ENCODE measurements at places on chromosomes 12 and 14.
A peak's percentile ranks its signal among the peaks of the same experiment; 100 is the strongest.

- DNase-seq, result no peak
These were observed 7.2 kb downstream of the EEA1 start for GRCh38 chr12:92921877-92922276.

DNA sequence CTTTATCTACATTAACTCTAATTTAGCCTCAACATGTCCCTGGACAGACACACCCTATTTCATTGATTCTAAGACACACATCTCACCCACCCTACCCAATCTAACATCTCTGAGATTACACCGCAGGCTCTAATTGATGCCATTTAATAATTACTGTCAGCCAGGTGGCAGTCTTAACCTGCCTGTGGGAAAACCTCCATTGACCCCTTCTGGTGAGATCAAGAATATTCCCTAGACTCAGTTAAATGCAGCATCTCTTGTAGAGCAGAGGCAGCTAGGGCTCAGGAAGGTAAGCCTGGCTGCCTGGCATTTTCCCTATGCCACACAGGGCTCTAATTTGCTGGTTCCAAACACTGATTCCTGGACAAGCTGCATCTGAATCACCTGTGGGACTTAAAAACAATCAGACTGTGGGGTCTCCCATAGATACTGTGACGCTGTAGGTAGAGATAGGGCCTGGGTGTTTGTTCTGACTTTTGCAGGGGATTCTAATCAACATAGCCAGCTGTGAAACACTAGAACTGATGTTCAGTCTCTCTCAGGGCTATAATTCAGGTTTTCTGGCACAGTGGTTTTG lies 14.3 kb downstream of the MCRS1 start:
- peak; percentile 70 for DNase-seq

GRCh38 chr14:25046301-25046943 lies 3.5 kb downstream of the STXBP6 start:
- DNase-seq, result no peak

DNA sequence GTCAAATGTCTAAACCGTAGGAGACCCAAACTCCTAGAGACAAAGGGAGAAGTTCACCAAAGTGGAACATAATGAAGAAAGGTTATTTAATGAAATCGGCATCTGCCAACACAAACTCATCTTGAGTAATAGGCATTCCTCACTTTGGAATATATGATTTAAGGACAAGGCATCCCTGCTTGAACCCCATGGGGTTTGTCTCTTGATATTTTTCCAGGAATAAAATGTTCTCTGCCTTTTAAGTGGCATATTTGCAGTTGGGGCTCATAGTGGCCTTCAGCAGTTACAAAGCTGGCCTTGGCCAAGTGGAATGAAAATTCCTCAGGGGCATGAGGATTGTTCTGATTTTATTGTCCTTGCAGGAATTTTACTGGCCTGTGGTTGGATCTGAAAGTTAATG lies 7.1 kb downstream of the POP5 start:
- DNase-seq, result no peak

DNA sequence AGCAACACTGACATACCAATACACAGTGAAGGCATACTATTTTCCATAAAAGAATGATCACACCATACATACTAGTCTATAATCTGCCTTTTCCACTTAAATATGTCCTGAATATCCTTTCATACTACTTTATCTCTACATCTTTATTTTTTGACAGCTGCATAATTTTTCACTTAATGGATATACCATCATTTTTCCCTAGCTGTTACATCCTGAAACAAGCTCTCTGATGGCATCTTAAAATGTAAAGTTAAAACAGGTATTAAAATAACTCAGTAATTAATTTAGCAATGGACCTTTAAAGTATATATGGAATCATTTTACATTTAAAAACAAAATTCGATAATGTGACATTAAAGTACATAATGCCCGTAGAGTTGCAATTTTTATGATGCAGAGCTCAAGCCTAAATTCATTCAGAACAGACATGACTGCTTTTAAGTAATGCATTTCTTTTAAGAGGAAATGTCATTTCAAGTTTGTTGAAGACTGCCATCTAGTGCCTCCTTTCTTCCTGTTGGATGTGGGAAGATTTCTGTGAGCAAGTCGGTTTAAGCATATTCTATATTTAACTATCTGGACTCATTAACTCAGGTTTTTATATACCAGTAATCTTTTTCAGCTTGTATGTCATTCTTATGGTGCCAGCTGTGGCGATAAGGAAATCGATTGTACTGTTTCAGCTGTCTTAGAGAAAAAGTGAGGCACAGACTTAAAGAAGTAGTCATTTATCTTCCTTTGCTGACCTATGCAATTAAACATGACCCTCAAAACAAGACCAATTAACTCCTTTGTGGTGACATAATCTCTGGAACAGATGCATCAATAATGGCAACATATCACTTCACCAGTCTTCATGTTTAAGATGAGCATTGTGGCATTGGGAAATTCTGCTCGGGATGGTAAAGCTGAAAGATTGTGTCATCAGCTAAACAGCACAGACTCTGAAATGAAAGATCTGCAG lies 20.3 kb downstream of the PRICKLE1 start:
- DNase-seq, result peak; percentile 65

GRCh38 chr12:65911321-65911720 lies 87.0 kb downstream of the HMGA2 start:
- peak; percentile 74 for DNase-seq

- DNase-seq, result peak; percentile 48
These were observed 39.8 kb downstream of the FNTB start for GRCh38 chr14:65026526-65026925.

DNA sequence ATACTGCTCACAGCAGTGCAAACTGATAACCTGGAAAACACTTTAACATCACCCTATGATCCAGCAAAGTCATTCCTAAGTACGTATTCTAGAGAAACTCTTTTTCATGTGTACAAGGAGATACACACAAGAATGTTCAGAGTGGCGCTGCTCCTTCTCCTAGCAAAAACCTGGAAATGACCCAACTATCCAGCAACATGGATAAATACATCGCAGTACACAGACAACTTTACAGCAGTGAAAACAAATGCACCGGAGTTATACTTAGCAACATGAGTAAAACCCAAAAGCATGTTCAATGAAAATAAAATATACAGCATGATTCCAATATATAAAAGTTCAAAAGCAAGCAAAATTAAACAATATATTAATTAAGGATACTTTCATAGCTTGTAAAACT lies 18.7 kb downstream of the SART3 start:
- no peak for DNase-seq

DNA sequence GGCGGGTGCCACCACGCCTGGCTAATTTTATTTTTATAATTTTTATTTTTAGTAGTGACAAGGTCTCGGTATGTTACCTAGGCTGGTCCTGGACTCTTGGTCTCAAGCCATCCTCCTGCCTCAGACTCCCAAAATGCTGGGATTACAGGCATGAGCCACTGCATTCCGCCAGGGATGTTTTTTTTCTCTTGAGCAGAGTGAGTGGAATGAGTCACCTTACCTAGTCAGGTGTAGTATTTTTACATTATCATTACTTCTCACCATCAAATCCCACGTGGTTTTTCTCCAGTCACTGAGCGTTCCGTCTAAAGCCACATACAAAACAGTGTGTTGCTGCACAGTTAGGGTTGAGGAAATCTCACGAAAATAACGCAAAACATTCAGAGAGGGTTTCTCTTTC lies 870 bp upstream of the TBPL2 start:
- peak; percentile 45 for DNase-seq

- no peak for DNase-seq
These were observed 249.3 kb downstream of the FOXN3 start for GRCh38 chr14:89167705-89168104.

GRCh38 chr14:85093631-85094330 lies 436.2 kb upstream of the FLRT2 start:
- DNase-seq, result peak; percentile 51

- no peak for DNase-seq
These were observed 353.9 kb upstream of the TBX3 start for GRCh38 chr12:115037830-115038229.

DNA sequence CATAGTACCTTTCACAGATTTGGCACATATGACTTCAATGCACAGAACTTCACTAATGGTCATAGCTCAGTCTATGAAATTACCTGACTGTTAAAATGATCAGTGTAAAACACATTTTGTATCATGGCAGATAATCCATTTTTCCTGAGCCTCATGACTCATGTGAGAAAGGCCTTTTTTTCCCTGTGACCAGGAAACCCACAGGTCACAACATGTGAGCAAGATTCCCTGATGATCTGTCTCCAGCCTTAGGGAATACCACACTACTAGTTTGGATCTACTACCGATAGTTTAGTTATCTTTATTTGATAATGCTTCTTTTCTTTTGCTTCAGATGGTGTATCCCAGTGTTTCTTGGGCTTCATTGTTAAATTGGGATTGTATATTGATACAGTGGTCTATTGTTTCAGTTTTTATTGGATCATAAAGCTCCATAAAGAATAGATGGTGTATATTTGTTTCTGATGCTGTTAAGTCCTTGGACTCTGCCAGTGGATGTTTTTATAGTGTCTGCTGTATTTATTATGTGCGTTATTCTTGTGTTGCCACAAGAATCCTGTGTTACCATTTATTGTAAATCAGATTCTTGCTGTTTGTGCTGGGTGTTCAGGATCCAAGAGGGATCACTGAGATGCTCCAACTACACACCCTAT lies 248.7 kb upstream of the PELI2 start:
- DNase-seq, result peak; percentile 88

DNA sequence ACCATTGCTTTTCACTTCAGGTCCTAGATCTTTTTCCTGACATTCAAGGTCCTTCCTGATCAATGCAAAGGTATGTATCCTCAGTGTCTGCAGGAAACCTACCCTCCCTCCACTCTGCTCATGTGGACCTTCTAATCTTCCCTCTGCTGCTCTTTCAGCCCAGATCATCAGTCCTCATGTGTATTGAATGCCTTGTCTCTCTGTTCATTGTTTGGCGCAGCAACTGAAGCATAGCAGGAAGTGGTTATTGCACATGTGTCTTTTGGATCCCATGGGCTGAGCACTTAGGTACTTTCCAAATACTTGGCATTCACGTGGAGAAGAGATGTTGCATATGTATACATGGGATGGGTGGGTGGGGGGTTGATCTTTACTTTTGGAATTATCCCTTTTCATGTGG lies 4.3 kb upstream of the NIN start:
- peak; percentile 42 for DNase-seq

DNA sequence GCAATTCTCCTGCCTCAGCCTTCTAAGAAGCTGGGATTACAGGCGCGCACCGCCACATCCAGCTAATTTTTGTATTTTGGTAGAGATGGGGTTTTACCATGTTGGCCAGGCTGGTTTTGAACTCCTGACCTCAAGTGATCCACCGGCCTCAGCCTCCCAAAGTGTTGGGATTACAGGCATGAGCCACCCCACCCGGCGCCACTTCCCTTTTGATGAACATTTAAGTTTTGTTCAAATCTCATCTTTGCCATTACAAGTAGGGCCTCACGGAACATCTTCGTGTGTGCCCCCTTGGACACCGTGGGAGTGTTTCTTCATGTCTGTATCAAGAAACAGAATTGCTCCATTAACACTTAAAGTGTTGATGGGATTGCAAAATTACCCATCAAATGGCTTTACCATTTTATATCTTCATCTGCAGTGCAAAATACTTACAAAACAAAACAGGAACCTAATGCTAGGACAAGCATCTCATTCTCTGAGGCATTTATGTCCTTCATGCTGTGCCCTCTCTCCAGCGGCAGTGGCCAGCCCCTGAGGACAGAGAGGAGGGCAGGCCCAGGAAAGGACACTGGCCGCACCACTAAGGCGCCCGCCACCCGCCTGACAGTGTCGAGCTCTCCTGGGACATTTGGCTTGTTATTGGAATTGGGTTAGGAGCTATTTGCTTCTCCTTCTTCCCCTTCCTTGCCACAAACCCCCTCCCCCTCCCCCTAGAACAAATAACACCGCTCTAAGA lies 61.7 kb downstream of the RFX4 start:
- no peak for DNase-seq

DNA sequence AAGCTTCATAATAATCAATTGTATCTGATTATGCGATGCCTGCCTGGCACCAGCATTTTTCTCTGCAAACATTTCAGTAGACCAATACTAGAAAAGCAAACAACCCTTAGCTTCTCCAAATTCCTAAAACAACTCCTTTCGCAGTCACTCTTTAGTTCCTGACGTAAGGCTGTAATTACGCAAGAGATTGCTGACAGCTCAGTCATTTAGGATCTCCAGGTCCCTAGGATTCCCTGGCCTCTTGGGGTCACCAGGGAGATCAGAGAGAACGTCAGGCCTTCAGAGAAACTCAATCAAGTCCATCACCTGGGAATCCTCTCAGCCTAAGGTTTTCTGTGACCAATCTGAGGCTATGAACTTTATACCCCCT lies 390.6 kb downstream of the PAWR start:
- peak; percentile 68 for DNase-seq

DNA sequence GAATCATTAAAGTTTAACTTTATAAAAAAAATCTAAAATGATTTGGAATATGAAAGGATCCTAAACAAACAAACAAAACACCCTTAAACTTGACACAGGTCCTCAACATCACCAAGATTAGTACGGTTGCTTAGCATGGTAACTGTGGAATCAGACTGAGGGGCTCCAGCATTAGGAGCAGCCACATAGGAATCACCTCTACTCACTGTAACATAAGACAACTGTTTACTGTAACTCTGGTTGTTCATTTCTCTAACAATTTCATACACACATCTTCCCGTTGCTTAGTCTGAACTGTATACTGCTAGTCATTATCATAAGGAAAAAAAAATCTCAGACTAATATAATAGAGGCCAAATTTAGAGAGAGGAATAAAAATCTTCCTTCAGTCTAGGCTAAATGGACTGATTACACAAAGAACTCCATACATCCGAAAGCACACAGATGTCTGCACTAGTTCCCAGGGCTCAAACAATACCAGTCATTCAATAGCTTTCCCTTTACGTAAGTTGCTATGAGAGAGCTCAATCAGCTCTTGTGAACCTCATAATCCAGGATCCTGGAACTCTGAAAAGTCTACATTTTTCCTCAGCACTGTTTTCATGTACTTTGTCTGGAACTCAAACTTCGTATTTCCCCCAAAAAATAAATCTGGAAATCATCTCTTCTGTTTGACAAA lies 26.0 kb downstream of the LRP6 start:
- DNase-seq, result peak; percentile 50

GRCh38 chr14:20198991-20199390 lies 8.3 kb downstream of the OR11G2 start:
- no peak for DNase-seq

DNA sequence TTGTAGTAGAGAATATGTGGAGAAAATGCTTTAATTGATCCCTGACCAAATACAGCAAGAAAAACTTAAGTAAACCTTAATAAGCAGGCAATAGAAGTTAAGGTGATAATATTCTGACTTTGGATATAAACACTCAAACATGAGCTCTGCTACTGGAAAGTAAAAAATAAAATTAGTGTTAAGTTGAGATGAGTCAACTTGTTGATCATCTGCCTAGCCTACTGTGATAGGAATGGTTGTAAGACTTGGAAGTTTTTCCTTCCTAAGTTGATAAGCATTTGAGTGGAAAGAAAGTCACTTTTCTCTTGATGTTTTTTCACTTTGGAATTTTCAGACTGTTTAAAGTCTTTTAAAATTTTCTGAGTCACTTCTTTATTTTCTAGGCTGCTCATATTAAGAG lies 26.0 kb downstream of the ADIPOR2 start:
- no peak for DNase-seq

- DNase-seq, result no peak
These were observed 674.7 kb upstream of the TMEM132C start for GRCh38 chr12:127592245-127592644.
